Posterior cingulate gyrus (tissue), 11 donors: ENCODE measurements at places on chromosomes 2 and 18.

DNA sequence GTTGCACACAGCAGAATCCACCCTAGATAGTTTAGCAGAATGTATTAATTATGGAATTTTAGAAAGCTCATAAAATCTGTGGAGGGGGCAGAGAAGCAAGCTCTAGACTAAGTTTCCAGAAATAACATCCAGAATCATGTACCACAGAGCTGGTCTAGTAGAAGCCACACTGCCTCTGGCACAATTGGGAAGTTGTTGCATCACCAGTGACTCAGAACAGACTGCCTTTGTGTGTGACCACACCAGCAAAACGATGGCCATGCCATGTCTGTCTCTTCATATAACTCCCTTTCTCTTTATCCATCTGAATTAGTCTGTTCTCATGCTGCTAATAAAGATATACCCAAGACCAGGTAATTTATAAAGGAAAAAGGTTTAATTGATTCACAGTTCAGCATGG, 158.9 kb downstream of the CCDC148 start:
- DNase-seq, result no peak

GRCh38 chr2:149924028-149924427, 336.5 kb upstream of the MMADHC start:
- no peak for DNase-seq

DNA sequence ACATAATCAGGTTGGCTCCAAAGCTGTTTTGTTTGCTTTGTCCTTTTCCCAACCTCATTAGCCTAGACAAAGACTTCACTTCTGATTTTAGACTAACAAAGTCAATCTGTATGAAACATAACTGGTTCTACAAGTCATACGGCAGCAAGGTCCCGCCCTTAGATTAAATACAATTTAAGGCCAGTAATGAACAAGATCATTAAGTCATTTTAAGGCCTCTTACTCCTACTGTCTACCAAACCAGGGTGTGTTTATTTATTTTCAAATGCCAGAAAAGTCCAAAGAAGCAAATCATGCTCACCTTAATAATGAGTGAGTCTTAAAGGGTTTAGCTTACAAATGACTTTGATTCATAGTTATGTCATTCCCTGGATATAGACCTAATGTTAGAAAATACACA, 148.4 kb upstream of the ACVR2A start:
- DNase-seq, result no peak

DNA sequence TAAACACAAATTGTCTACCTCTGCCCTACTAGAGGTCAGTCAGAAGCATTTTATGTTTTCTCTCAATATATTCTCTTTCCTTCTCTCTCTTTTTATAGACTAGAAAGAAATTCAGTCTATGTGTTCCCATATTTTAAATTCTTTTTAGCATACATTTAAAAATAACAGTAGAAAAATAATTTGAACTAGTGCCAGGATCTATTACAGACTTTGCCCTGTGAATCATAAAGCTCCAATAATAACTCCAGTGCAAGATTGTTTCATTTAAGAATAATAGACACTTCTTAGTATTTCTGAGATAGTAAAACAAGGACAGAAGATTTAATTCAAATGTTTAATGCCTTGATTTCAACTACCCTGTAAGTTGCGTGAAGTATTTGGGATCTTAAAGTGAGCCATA, 60.1 kb downstream of the ITGB6 start:
- no peak for DNase-seq

DNA sequence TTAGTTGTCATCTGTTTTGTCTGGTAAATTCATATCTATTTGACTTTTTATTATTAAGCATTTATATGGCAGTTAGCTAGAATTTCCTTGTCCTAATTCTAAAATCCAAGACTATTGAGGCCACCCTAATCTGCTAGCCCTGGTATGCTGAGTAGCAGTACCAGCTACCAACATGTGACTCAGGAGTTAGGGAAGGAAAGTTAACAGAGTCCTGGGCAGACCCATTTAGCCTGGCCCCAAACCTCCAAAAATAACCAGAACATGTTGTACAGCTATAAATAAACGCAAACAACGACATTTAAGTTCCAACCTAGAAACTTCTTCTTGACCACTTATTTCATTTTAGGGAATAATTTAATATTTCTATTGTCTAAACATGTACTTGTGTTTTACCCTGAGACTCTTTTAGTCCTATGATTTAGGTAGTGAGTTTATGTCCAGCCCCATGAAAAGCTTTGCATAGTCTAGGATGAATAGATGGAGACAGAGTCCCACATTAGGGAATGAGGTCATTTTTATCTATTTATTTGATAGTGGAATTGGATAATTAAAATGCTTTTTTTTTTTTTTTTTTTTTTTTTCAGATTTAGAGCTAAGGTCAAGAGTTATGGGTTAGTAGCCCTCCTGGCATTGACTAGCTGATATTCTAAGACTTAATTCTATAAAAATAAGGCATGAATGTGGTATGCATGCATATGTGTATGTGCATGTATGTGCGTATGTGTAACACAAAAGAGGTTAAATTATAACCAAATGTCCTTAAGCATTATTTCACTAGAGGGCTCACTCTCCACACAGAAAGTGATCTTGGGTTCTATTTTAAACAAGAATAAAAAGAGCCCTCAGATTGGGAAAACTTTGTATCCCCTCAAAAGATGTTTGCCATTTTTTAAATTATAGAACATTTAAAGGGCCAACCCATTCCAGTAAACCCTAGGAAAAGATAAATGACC, 160.1 kb upstream of the MAPRE2 start:
- no peak for DNase-seq

DNA sequence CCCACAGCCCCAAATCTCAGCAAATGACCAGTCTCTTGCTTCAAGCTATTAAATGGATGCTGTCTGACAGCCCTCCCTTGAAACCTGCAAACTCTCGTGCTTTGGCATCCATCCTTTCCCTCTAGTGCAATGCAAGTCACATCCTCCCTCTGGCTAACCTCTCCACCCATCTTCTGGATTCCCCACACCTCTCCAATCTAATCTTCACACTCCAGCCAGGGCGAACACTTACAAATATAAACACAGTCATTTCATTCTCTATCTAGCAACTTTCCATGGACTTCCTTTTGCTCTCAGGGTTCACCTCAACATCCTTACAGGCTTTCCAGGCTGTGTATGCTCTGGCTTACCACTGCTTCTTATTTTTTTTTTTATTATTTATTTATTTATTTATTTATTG, 10.1 kb upstream of the NARS1 start:
- DNase-seq, result no peak

DNA sequence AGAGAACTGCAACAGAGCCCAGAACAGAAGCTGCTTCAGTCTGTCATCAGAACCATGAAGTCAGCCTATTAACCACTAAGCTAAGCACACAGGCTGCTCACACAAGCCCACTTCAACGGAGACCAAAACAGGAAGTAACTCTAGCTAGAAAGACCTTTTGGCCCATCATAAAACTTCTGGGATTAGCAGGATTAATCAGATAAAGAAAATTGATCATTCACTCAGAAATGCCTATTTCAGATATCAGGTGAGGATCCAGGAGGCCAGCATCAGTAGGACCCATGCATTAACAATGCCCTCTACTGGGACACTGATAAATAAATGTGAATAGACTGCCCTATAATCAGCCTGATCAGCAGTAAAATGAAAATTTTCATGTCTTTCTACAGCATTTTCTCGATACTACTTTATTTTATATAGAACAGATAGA, 101.4 kb downstream of the WDPCP start:
- no peak for DNase-seq

DNA sequence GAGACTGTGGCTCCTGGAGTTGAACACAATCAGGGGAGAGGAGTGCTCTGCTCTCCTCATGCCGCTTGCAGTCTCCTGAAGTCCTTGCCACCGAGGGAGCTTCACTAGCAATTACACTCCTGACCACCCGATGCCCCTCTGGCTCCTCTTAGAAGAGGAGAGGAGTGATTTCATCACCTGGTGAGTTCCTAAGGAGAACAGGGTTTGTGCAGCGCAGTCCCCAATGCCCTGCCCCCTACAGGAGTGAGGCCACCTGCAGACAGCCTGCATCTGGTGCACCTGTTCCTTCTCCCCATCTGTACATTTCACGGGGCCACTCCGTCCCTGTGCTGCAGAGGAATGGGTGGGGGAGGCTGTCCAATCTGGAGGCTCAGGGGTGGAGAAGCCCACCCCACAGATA, 267.2 kb downstream of the HRH4 start:
- DNase-seq, result no peak

- no peak for DNase-seq
Measured at GRCh38 chr18:61694236-61694635, 198.6 kb downstream of the RNF152 start.

DNA sequence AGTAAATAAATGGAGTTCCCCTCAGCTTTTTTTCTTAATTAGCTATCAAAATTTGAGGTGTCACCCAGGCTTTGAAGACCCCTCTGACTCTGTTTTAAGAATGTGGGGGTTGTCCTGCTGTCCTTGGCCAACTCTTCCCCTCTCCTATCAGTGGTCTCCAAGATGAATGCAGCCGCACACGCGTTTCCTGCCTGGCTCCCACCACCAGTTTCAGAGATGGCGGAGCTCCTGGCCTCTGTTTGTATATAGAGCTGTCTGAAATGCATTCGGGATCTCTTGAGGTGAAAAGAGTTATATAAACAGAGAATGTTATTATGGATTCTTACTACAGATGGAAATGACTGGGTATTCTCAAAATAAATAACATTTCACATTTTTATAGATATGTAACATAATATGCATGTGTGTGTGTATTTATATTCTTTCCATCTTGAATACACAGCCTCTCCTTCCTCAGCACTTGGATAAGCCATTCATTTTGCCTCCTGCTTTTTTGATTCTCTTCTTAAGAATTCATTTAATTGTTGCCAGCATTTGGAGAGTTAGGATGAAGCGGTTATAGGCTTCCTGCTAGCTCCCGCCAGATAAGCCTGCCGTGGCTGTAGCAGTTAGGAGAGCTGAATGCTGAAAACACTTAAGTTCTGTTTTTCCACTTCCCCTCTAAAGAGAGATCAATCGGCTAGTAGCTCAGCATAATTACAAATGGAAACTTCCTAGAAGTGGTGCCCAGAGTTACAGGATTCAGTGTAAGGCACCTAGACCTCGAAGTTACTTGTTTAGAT, 659.3 kb upstream of the FANCL start:
- no peak for DNase-seq

- no peak for DNase-seq
Measured at GRCh38 chr2:172921532-172922236, 154.0 kb upstream of the MAP3K20 start.

- no peak for DNase-seq
Measured at GRCh38 chr2:86672027-86672545, 48.0 kb upstream of the RMND5A start.

GRCh38 chr2:144625226-144625625, 105.3 kb upstream of the ZEB2 start:
- DNase-seq, result no peak
